Fibroblast of lung (primary cell): ENCODE measurements at places on chromosomes 2 and 18. TPM values are rescaled to one million over a fixed set of nuclear protein-coding genes. Genes with fewer than 3 reads are reported as not detected.

Gene GPBAR1
- under 0.01 TPM in 1 of 2 replicates, not detected in the other for total RNA-seq

DNA sequence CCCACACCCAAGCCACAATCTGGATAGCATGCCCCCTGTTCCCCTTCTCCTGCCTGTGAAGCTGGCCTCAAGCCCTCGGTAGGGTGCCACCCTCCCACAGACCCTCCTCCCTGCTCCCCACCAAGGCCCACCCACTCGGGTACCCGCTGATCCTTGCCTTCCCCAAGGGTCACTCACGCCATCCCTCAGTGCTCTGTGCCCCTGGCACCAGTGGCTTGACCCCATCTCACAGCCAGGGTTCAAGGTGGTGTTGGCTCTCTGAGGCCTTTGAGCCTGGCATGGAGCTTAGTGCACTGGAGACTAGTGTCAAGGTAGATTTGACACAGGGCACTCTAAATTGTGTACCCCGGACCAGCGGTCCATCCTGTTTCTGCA lies 11.9 kb downstream of the ADRA2B start:
- peaks cover 6% of the 10 kb centered on the region for H3K27me3 ChIP-seq
- H3K4me3 ChIP-seq, result no peak overlapping the region
- no peak overlapping the region for H3K27ac ChIP-seq

DNA sequence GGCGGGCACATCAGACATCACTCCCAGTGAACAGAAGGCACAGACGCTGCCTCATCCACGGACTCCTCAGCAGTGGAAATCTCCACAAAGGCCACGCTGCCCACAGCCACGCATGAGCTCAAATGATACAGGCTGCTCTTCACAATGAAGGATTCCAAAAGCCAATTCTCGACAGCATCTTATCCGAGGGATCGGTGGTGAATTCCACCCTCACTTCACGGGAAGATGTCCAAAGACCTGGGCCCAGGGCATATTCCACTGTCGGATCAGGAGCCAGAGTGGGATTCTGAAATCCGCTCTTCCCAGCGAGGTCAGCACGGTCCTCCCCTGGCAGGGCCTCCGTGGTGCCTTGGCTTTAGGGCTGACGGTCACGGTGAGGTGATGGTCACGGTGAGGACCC lies 55.8 kb downstream of the EIPR1 start:
- no peaks in the 10 kb centered on the region for H3K36me3 ChIP-seq
- H3K4me1 ChIP-seq, result no peaks in the 10 kb centered on the region
- H3K4me3 ChIP-seq, result no peak overlapping the region
- H3K27me3 ChIP-seq, result no peaks in the 10 kb centered on the region
- DNase-seq, result no peak

GRCh38 chr18:26190506-26190905 lies 35.7 kb upstream of the TAF4B start:
- no peaks in the 10 kb centered on the region for H3K36me3 ChIP-seq
- H3K4me1 ChIP-seq, result no peaks in the 10 kb centered on the region
- no peak for DNase-seq
- no peak overlapping the region for H3K27ac ChIP-seq
- H3K27me3 ChIP-seq, result no peaks in the 10 kb centered on the region
- H3K4me3 ChIP-seq, result no peak overlapping the region

Gene PRR30
- not detected in 2 replicates for total RNA-seq

Gene LRRC30
- total RNA-seq, result not detected in 2 replicates

GRCh38 chr18:23662309-23663263 lies at the start of gene ANKRD29:
TSS of gene ANKRD29 (minus strand) at chr18:23662911. CDS start at chr18:23662730, 181 bp downstream.
- DNase-seq, result peak; percentile 50
- peaks cover 17% of the 10 kb centered on the region for H3K27me3 ChIP-seq
- H3K27ac ChIP-seq, result no peak within 1 kb of the TSS
- H3K4me3 ChIP-seq, result peak within 1 kb of the TSS; percentile 24

DNA sequence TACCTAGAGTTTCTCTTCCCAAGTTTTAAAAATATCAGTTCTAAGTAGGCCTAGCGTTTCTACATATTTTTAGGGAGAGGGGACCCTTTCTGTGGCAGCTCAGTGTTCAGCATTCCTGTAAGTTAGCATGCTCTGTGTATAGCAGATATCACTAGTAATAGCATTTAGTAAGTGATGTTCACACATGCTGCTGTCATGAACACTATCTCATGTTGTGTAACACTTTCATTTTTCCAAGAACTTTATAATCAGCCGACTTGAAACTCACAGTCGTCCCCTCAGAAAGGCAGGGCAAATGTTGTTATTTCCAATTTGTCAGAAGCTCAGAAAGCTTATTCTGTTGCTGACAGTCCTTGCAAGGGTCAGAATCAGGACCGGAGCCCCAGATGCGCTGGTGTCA lies 267.7 kb downstream of the ALPK2 start:
- no peaks in the 10 kb centered on the region for H3K36me3 ChIP-seq
- peak overlapping the region; percentile 89 for H3K27ac ChIP-seq
- H3K27me3 ChIP-seq, result no peaks in the 10 kb centered on the region
- H3K4me3 ChIP-seq, result peak overlapping the region; percentile 8
- no peak for DNase-seq

Gene IL37
- total RNA-seq, result not detected in 2 replicates

- H3K4me3 ChIP-seq, result no peak overlapping the region
- no peak overlapping the region for H3K27ac ChIP-seq
- no peak for DNase-seq
- H3K36me3 ChIP-seq, result no peaks in the 10 kb centered on the region
- no peaks in the 10 kb centered on the region for H3K4me1 ChIP-seq
Measured at GRCh38 chr2:138814123-138814898, 34.1 kb upstream of the NXPH2 start.

Gene LYPD6
- total RNA-seq, result under 0.01 and 0.17 TPM in 2 replicates
